ENCODE measurements at places on chromosomes 5 and 9.

- DNase-seq, result no peak
Observed at GRCh38 chr9:122510502-122510901, at the start of gene OR1J2. TSS of gene OR1J2 (plus strand) at chr9:122510802. CDS start at chr9:122510802, 0 bp downstream.

DNA sequence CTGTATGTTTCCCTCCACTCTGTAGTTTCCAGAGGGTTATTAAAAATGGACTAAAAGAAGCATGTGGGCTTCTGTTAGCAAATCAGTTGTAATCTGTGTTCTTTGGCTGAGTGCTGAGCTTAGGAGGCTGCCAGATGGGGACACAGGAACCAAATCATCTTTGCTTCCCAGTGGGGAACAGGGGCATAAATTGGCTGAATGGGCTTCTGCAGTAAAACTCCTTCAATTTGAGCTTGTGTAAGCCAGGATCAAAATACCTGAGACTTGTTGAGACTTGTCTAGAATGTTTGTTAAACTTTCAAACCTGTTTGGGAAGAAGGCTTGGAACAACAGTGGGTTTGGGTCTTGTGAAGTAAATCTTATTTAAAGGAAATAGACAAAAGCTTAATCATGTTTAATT, 32.2 kb upstream of the TNFAIP8 start:
- DNase-seq, result no peak

DNA sequence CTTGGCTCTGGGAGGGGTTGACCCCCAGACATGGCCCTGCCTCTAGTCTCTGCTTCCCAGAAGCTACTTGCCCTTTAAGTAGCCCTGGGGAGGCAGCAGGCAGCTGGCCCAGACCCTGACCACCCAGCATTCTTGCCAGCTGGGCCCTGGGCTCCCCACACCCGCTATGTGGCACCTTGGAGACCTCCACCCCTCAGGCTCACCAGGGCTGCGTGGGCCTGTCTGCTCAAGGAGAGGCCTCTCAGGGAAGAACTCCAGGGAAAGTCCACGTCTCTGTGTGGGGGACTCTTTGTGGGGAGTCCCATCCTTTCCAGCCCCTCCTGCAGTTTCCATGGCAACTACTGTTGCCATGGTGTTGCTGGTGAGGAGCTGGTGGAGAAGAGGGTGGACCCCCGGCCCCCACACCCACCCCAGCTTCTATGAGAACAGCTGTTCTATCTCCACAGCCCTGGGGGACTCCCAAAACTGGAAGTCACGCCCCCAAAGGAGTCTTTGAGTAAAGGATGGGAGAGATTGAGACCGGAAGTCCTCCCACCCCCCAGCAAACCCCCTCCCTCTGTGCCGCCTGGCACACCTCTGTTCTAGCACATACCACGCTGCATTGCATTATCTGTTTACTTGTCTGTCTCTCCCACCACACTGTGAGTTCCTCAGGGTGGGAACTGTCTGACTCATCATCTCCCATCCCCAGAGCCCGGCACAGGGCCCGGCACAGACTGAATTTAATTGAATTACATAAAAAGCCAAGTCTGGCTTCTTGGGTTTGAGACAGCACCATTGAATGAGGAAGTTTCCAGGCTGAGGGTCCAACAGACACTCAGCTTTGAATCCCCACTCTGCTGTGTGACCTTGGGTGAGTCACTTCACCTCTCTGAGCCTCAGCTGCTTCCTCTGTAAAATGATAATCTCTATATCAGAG, 12.6 kb downstream of the DNM1 start:
- no peak for DNase-seq

GRCh38 chr9:70887826-70888225, 233.6 kb downstream of the TRPM3 start:
- DNase-seq, result no peak

DNA sequence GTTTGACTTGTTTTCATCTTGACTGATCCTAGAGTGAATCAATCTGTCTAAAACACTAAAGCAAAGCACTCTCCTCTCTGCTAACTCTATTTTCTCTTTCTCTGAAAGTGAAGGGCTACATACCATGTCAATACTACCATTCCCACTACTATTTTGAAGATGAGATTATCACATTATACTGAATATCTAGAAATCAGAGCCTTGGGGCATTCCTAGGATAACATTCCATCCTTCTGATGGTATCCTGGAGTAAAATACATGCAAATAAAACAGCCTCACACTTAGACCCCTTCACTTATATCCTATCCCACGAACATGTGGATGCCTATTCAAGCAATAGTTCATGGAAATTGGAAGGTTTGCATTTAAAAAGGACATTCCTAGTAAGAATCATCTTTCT, 309.3 kb upstream of the ACTBL2 start:
- no peak for DNase-seq

DNA sequence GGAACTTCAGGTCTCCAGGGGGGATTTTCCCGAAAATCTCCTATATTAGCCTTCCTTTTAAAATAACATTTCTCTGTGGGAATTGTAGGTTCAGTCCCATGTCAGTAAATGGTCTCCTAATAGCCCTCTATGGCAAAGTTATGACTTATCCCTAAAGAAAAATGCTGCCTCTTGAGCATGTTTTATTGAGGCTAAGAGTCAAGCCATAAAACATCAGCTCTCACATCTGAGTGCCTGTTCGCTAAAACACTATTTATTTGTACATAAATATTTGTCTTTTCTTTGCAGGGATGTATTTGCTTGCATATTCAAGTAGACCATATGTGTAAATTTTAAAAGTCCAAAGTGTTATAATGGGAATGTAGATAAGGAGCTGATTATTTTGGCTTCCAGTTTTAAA, 160.4 kb downstream of the PRDM6 start:
- no peak for DNase-seq

- no peak for DNase-seq
Observed at GRCh38 chr5:62956597-62956996, 378.0 kb downstream of the LRRC70 start.

DNA sequence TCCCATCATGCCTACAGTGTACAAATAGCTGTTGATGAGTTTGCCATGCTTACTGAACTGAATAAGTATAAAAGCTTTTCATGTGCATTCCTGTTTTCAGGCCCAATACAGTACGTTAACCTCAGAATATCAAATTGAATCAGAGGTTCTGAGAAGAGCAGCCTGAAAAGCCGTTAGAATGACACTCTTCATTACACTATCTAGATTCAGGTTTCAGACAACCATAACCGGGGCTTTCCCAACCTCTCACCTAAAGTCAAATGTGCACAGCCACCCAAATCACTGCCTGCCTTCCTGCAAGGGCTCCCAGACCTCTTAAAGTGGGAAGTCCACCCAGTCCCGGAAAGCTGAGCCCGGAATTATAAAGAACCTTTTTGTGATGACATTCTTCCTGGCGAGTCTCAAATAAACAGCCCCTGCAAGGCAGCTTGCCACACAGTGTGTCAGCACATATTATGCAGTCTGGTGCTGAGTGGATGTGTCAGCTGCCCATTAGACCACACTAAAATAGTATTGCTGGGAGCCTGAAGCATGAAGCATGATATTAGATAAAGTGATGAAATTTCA, 245.8 kb downstream of the TLE4 start:
- DNase-seq, result no peak

DNA sequence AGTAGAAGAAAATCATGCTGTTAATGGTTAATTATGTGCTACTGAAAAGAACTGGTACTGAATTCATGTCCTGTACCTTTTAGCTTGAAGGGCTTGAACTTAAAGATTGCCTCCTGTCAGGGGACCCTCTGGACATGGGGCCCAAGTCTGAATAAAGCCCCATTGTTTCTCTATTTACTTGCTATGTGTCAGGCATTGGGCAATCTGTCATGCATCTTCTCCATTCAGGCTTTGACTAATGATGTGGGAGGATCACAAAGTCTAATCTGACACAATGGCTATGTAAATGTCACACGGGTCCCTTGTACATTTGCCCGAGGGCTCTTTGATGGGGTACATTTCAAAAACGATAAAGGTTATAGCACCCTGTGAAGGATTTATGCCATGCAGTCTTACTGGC, 64.0 kb upstream of the TUSC1 start:
- DNase-seq, result no peak

- no peak for DNase-seq
Observed at GRCh38 chr9:122120316-122121071, 27.4 kb upstream of the TTLL11 start.
